ENCODE measurements at places on chromosomes 12 and 14.
A peak's percentile ranks its signal among the peaks of the same experiment; 100 is the strongest.

DNA sequence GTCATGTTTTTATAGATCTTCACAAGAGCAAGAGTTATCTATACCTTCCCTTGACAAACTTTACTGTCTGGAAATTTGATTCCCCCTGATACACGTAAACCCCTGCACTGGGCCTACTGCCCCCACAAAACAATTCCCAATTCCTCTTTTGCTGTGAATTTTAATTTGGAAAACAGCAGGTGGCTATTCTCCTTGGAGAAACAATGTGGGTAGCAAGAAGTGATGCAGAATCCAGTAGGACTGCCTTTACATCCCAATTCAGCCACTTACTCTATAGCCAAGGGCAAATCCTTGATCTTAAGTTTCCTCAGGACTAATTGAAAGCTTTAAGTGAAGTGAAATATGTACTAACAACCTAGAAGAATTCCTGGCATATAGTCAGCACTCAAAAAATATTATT, 129.3 kb downstream of the ACSS3 start:
- no peak for DNase-seq

DNA sequence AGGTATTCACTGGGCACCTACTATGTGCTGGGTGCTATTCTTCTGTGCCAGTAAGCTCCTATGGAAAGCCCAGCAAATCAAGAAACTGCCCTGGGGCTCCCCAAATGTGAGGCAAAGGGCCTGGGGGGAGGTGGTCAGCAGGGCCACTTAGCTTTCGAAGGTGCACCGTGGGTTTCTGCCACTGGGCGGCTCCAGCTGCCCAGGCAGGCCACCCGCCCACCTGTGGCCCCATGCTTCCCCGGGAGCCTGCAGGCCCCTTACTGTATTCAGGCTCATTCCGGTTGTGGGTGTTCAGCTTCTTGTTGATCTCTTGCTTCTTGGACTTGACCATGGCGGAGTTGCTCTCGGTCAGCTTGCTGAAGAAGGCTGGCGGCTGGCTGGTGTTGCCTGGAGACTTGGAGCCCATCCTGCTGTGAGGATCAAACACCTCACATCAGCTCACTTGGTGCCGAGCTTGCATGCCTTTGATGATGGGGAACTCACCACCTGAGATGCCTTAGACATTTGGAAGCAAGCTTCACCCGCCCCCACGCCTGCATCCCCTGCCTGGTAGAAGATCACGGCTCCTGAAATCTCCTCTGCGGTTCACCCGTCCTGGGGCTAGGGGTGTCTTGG, 37.3 kb downstream of the RFLNA start:
- no peak for DNase-seq

DNA sequence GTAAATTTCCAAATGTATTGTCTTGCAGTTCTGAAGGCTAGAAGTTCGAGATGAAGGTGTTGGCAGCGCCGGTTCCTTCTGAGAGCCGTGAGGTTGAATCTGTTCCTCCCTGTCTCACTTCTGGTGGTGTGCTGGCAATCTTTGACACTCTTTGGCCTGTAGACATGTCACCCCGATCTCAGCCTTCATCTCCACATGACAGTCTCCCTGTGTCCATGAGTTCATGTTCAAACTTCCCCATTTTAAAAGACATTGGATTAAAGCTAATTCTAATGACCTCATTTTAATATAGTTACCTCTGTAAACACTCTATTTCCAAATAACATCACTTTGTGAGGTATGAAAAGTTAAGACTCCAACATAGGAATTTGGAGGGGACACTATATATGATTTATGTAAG, 4.1 kb upstream of the RBM19 start:
- no peak for DNase-seq

- DNase-seq, result peak; percentile 32
Measured at GRCh38 chr12:39300799-39301198, 142.1 kb downstream of the KIF21A start.

DNA sequence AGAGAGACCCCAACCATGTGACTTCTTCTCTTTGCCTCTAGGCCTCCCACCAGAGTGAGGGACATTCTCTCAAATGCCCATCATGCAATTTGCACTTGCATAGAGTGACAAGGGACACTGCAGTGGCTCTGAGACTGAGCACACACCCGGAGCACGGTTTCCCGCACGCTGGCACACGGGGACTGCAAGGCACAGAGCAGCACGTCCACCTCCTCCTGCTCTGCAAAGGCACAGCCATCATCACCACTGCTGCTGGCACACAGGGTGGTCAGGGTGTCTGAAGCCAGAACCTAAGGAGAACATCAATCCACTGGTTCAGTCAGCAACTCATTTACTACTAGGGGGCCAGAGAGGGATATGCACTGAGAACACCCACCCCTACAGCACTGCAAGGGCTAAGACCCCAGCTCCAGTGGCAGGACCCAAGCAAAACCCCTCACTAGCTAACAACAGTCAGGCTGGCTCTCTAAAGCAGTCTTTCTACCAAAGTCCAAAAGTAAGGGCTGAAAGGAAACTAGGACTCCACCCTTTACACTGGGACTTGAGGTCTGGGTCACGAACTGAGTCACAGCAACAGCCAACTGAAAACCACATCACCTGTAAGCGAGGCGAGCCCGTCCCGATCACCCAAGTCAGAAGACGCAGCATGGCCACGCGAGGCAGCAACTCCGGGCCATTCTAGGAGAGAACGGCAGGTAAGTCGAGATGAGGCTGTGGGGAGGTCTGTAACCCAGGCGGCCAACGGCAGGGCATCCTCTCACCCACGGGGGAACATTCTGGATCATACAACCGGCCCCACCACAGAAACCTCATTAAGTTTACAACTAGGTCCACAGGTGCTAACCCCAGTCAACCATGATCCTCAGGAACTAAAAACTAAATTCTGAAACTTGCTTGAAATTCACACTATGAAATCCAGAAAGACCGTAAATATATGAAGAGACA, 37.9 kb downstream of the GCN1 start:
- no peak for DNase-seq

- peak; percentile 90 for DNase-seq
Measured at GRCh38 chr12:2998789-2999264, 39.6 kb downstream of the TEAD4 start.

DNA sequence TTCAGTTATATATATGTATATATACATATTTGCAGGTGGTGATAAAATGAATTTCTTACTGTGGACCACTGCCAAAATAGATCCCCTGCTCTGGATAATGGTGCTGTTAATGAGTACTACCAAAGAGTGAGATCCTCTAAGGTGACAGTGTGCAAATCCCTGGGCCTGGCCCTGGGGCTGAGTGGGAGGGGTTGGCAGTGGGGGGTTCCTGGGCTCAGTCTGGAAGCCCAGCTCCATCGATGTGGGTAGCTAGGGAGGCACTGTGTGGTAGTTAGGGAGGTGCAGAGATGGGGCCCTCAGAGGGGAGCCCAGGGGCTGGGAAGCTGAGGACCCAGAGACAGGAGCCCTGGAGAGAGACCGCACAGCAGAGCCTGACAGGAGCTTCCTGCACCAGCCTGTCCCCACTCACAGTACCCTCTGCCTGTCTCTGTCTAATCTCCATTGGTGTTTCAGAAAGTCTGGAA, 9.1 kb downstream of the KRT8 start:
- no peak for DNase-seq

DNA sequence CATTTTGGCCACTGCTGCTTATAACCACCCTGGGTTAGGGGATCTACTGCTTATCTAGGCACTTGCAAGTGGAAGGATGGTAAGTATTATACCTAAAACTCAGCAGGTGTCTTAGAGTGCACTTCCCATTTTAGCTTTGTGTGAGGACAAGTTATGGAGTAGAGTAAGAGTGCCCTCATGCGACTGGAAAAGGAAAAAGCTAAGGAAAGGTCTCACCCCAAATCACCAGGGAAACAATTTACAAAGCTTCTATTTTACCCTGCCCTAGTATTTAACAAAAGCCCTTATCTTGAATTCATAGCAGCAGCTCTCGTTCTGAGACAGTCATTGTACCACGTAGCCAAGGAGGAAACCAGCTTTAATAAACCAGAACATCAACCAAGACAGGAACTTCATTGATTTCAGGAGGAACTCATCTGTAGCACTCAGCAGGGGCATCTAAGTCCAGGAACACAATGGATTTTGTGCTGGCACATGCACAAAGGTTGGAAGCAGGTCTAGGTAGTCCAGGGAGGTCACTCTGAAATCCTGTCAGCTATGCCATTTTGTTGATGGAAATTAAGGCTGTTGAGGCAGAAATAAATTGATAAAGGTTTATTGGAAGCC, 2.9 kb downstream of the RDH12 start:
- DNase-seq, result peak; percentile 48

GRCh38 chr12:58067610-58068387, 126.4 kb downstream of the ATP23 start:
- DNase-seq, result peak; percentile 65

- no peak for DNase-seq
Measured at GRCh38 chr12:83052890-83053541, 366.3 kb downstream of the TMTC2 start.

DNA sequence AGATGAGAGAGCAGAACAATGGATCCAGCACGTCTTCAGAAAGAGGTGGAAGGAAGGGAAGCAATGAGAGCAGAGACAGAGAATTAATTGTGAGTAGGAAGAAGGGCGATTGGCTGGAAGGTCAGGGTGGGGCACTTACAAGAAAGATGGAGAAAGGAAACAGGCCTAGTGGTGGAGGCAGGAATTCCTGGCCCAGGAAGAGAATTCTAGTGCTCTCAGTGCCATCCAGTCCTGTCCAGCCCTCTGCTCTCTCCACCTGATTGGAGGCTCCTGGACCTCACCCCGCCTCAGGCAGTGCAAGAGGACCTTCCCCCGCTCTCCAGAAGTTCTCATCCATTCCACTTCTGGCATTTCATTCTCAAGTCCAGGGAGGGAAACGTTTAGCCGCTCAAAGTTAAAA, 43.0 kb downstream of the NGB start:
- DNase-seq, result no peak

GRCh38 chr14:52874389-52874788, 76.5 kb downstream of the FERMT2 start:
- DNase-seq, result no peak

DNA sequence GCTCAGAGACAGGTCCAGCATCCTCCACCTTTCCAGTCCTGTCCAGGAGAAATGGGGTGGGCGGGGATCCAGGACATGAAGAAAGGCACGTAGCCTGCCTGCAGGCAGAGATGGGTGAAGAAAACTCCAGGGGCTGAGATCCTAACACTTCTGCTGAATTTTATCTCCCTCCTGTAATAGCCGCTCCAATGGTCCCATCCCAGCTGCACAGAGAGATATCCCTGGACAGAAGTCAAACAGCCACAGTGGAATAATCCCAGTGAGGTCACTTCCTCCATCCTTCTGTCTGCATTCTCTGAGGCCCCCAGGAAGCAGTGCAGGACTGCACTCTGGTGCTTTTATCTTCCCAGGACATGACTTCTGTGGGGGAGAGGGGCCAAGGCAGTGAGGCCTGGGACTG, 26.3 kb downstream of the KRT18 start:
- DNase-seq, result peak; percentile 52

GRCh38 chr12:11652351-11653040, 3.0 kb downstream of the ETV6 start:
- DNase-seq, result peak; percentile 64

GRCh38 chr12:109358154-109358869, 10.6 kb downstream of the MYO1H start:
- DNase-seq, result no peak

DNA sequence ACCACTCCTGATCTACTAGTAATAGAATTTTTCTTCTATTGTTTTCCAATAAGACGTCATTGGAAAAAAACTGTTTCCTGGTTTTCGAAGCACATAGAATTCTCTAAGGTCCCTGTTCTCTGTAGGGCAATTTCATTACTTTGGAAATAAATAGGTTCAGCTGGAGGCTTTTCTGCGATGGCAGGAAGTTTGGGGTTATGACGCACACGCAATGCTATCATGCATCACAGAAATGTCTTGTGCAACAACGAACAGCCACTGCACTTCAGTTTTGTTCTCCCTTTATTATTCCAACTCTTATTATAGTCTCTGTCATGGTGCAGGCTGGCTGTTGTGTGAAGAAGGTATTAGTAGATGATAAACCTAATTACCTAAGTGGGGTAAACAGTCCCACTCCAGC, 59.0 kb downstream of the KCNK10 start:
- DNase-seq, result no peak

GRCh38 chr14:21317398-21317797, 37.5 kb downstream of the RPGRIP1 start:
- DNase-seq, result no peak

DNA sequence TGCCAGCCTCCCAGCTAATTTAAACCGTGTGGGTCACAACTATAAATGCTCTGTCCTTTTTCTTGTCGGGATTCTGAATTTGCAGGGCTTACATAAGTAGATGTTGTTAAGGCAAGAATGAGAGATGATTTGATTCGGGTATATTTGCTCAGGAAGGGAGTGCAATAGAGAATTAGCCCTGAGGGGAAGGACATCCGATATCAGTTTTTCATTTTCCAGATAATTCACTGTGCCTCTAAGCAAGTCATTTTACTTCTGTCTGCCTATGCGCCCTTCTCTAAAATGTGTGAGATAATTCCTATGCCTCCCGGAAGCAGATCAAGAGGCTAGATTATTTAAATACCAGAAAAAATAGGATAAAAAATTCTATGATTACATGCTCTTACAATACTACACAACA, 300.5 kb downstream of the RMST start:
- DNase-seq, result no peak

GRCh38 chr14:24329736-24330135, 5.1 kb downstream of the ADCY4 start:
- DNase-seq, result no peak

GRCh38 chr12:56804169-56804568, 41.0 kb downstream of the HSD17B6 start:
- DNase-seq, result no peak

GRCh38 chr12:89494411-89495231, 30.0 kb downstream of the GALNT4 start:
- DNase-seq, result peak; percentile 63

GRCh38 chr12:54649825-54650224, 1.7 kb upstream of the DCD start:
- DNase-seq, result no peak

- peak; percentile 20 for DNase-seq
Measured at GRCh38 chr14:21494902-21495762, 16.0 kb downstream of the METTL3 start.

GRCh38 chr14:72549026-72549425, 344.9 kb downstream of the DPF3 start:
- peak; percentile 23 for DNase-seq

- no peak for DNase-seq
Measured at GRCh38 chr12:89235189-89235993, 116.9 kb downstream of the DUSP6 start.

- DNase-seq, result peak; percentile 88
Measured at GRCh38 chr14:51283402-51284085, 43.5 kb downstream of the TMX1 start.

DNA sequence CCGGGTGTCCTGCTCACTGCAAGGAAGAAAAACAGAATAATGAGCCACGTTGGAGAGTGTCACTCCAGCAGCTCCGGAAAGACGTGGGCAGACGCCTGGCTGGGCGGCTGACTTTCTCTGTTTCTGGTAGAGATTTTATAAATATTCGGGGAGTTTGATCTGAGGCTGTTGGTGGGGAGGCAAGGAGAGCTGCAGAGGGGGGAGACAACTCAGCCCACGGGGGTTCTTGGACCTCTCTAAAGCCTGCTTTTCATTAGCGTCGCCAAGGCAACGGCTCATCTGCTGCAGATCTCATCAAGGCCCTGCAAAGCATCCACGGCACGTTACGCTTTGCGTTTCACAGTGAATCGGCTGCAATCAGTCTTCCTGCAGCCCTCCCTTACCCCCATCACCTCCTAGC, 207.2 kb downstream of the ZFP36L1 start:
- DNase-seq, result peak; percentile 33

- no peak for DNase-seq
Measured at GRCh38 chr14:25150401-25150800, 100.5 kb upstream of the STXBP6 start.

- no peak for DNase-seq
Measured at GRCh38 chr12:43316520-43316919, 235.5 kb downstream of the ADAMTS20 start.
